B cell (primary cell): ENCODE measurements at places on chromosomes 3 and 15. TPM values are rescaled to one million over a fixed set of nuclear protein-coding genes. Genes with fewer than 3 reads are reported as not detected.

The MYD88 gene
- total RNA-seq = 52.3 and 55.0 TPM in 2 replicates

The GMPPB gene
- 30.0 and 31.4 TPM in 2 replicates for total RNA-seq

The TNNC1 gene
- 1.1 TPM in 1 of 2 replicates, not detected in the other for total RNA-seq

GRCh38 chr15:63944681-63944955 is 101.7 kb downstream of the DAPK2 start:
- H3K4me3 ChIP-seq = no peak overlapping the region
- H3K27me3 ChIP-seq = no peaks in the 10 kb centered on the region
- no peak overlapping the region for H3K27ac ChIP-seq
- H3K36me3 ChIP-seq = no peaks in the 10 kb centered on the region

DNA sequence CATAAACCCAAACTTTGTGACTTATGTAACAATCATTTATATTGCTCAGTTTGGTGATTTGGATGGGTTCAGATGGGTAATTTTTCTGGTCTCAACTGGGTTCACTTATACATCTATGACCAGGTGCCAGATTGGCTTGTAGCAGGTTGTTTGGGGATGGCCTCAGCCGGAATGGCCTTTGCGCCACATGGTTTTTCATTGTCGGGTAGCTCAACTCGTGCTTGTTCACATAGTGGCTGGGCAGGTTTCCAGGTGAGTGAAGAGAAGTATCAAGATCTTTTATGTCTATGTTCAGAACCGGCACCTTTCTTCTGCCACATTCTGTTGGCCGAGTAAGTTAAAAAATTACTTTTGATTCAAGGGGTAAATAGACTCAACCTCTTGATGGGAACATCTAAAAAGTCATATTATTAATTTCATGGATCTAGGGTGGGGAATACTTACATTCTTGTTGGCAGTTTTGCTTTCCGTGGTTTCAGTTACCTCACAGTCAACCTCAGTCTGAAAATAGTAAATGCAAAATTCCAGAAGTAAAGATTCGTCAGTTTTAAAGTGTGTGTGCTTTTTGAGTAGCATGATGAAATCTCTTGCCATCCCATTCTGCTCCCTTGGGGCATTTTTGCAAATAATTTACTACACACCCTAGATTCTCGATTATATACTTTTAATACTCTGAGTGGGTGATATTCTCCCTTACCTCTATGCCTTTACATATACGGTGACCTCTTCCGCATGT is 745.7 kb upstream of the CCDC54 start:
- no peak for DNase-seq
- H3K4me3 ChIP-seq = no peak overlapping the region
- H3K27me3 ChIP-seq = no peaks in the 10 kb centered on the region
- H3K4me1 ChIP-seq = no peaks in the 10 kb centered on the region
- no peaks in the 10 kb centered on the region for H3K36me3 ChIP-seq

DNA sequence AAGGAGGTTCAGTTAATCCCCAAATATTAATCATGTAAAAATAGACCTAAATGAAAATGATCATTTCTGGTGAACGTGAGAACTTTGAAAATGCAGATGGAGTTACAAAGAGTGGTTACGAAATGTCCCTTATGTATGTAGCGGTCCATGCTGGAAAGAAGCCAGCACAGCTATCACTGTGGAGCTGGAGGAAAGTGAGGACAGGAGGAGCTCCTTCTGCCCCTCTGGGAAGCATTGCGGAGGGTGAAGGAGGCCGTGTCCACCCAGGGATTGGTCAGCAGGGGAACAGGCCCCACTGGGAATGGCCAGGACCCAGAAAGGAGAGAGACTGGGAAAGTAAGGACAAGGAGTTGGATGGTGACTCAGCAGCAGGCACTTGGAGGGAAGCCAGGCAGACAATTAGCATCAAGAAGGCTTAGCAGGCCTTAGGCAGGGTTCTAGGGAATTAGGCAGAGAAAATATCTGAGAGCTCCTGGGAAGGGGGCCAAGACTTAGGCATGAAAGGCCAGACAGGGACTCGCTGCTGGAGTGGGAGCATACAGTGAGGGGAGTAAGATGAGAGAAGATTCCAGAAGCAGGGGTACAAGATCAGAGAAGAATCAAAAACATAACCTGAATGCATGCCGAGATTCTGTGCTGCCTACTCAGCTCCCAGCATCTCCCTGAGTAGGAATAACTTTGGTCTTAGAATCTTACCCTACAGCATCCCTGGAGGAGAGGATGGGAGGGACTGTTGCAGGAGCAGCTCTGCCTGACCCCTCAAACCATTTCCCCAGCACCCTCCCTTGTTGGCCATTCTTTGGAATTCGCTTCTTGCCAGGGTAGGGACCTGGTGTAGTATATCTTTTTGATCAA is 171.0 kb upstream of the UMPS start:
- no peak overlapping the region for H3K4me3 ChIP-seq
- no peaks in the 10 kb centered on the region for H3K4me1 ChIP-seq
